Globus pallidus (tissue), 1 donor: ENCODE measurements at places on chromosomes 7 and 10.

DNA sequence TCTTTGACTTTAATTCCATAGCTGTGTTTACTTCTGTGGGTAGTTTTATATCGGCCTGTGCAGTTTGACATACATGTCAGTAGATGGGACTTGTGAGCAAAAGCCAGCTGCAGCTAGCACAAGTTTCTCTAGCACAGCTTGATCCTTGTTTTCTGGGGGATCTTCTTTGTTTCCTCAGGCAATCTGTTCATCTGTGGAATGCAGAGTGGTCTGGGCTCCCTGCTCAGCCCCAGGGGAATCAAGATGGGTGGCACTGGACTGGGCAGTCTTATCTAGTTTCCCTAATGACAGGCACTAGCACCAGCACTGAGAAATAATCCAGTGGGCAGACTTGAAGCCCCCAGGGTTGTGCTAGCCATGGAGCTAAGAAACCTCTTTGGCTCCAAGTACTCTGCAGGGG is 40.8 kb downstream of the CYP2C19 start:
- no peak for DNase-seq

GRCh38 chr7:41219276-41219675 is 483.6 kb downstream of the INHBA start:
- no peak for DNase-seq

GRCh38 chr10:70440296-70441160 is 953 bp downstream of the NODAL start:
- DNase-seq, result no peak

GRCh38 chr10:77594471-77594783 is 43.2 kb downstream of the KCNMA1 start:
- no peak for DNase-seq

- DNase-seq, result no peak
Observed at GRCh38 chr10:11255796-11256444, 238.2 kb downstream of the CELF2 start.

- no peak for DNase-seq
Observed at GRCh38 chr10:97886286-97886685, 36.6 kb downstream of the GOLGA7B start.

DNA sequence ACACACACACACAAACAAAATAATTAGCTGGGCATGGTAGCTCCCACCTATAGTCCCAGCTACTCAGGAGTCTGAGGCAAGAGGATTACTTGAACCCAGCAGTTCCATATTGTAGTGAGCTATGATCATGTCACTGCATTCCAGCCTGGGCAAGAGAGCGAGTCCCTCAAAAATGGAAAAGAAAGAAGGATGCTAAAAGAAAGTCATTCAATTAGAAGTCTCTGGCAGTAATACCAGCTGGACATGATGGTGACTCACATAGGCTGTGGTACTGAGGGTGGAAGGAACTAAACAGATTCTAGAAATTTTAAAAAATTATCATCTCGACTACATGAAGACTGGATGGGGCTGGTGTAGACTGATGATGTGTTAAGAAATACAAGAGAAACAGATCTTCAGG is 385.3 kb downstream of the ETV1 start:
- no peak for DNase-seq

DNA sequence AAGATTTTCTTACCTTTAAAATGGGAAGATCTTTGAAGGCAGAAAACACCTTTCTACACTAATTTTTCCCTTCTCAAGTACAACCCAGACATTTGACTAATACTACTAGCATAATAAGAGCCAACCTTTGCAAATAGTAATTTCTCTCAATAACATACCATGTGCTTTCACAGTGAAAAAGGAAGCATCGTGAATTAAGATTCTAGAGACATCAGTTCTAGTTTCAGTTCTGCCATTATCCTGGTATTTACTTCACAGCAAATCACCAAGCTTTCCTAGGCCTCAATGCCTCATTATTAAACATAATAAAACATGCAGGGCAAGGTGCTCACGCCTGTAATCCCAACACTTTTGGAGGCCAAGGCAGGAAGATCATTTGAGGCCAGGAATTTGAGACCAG is 24.9 kb downstream of the GSAP start:
- DNase-seq, result no peak

GRCh38 chr7:85135977-85136376 is 50.9 kb downstream of the SEMA3D start:
- no peak for DNase-seq

DNA sequence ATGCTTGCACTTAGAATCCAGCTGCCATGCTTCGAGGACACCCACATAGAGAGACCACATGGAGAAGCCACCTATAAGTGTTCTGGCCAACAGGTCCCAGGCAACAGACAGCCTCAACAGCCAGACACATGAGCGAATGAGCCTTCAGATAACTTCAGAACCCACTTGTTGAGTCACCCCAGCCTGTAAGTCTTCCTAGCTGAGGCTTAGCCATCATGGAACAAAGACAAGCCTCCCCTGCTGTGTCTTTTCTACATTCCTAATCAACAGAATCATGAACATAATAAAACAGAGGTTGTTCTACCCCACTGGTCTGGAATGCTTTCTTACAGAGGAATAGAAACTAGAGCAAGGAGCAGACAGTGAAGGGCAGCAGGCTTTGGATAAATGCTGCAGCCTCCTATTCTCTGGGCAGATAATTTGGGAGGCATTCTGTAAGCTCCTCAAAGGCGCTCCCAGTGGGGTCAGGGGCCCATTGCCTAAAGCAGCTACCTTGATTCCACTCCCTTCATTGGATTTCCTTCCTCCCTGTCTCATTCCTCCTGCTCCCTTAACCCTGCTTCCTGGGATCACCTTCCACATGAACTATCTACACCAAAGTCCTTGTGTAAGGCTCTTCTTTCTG is 4.6 kb downstream of the TLL2 start:
- DNase-seq, result no peak

DNA sequence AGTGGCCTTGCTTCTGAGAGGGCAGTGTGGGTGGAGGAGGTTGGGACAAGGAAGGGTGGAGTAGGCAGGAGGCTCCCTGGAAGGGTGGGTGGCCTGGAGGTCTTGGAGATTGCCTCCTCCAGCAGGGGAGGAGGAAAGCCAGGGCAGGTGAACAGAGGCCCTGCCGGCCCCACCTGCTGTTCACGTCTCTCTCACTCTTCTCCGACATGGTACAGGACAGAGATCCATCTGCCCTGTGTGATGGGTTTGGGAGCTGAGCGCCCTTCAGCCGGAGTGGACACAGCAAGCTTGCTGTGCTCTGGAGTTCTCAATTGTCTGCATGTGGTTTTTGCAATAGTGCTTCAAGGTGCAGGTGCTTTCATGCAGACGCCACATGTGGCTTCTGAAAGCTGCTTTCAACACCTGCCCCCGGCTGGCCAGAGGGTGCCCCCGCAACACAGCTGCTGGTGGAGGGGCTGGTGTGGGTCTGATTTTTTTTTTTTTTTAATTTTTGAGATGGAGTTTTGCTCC is 82.8 kb upstream of the GNA12 start:
- DNase-seq, result no peak

DNA sequence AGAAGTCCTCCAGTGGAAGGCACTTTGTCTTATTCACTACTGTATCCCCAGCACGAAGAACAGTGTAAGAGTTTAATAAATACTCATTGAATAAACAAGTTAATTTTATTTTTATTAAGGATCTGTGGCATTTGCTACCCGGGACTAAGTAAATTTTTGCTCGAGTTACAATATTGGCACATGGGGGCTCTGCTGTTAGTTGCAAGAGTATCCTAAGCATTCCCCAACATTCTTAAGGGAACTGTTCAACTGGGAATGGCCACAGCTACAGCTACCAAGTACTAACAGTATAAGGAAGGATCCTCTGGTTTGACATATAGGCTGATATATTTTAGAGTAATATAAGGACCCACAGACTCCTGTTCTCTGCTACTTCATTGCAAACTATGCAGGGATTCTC is 8.7 kb upstream of the LRRTM3 start:
- no peak for DNase-seq

DNA sequence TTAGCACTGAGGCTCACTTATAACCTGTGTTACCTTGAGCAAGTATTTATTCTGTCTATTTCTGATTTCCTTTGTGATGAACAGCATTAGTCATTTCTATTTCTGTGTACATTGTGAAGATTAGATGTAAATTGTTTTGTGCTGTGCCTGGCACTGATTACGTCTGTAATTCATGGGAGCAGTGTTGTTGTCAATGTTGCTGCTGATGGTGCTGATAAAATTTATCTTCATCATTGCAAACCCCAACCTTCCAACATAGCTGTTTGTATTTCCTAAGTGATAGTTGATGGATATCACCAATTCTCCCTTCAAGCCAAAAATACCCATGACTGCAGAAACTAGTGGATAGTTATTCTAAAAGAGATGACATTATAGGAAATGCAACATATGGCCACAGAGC is 400.5 kb upstream of the GRM3 start:
- DNase-seq, result no peak

DNA sequence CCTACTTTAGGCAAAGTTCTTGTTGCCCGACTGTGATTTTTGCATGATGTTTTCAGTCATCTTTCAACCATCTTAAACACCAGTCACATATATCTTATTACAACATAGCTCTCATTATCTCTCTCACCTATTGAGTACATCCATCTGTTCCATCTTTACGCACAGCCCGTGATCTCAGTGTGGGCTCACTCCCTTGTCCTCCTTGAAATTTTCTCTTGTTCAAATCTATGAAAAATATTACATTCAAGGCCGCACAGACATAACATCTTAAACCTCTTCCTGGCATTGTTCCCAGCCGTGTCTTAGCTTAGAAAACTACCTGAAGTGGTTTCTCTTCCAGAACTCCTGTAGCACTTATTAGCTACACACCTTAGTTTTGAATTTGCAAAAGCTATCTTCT is 32.6 kb downstream of the NET1 start:
- DNase-seq, result no peak

GRCh38 chr10:22374489-22375126 is 29.3 kb downstream of the SPAG6 start:
- DNase-seq, result no peak

GRCh38 chr10:77548671-77549070 is 88.9 kb downstream of the KCNMA1 start:
- DNase-seq, result no peak

DNA sequence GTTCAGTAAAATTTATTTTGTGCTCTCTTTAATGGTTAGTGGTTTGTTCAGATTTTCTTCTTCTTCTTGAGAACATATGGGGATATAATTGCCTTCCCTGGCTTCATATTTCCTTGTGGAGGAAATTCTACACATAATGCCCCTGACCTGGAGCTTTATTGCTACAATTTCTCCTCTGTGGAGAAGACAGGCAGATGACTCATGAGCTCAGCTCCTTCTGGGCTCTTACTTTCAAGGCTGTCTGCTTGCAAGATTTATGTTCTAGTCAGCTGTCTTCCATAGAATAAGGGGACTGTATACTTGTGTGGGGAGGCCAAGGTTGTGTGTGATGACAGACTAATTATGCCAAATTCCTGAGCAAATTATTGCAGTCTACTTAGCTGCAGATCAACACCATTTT is 1.6 kb downstream of the LRRD1 start:
- DNase-seq, result no peak

DNA sequence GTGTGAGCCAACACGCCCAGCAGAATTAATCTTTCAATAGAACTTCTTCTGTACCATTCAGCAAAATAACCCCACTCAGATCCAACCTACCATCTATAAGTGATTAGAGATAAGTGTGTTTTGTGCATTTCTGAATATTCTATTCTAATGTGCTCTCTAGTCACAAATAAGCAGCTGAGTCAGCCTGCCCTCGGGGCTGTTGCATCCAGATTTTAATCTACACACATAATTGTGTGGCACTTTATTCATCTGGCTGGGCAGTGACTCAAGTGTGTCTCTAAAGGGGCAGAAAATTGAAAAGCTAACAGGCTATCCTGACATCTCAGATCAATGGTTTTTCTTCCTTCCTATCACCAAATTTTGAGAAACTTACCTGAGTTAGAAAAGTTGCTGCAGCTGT is 60.3 kb downstream of the PRR15 start:
- DNase-seq, result no peak

DNA sequence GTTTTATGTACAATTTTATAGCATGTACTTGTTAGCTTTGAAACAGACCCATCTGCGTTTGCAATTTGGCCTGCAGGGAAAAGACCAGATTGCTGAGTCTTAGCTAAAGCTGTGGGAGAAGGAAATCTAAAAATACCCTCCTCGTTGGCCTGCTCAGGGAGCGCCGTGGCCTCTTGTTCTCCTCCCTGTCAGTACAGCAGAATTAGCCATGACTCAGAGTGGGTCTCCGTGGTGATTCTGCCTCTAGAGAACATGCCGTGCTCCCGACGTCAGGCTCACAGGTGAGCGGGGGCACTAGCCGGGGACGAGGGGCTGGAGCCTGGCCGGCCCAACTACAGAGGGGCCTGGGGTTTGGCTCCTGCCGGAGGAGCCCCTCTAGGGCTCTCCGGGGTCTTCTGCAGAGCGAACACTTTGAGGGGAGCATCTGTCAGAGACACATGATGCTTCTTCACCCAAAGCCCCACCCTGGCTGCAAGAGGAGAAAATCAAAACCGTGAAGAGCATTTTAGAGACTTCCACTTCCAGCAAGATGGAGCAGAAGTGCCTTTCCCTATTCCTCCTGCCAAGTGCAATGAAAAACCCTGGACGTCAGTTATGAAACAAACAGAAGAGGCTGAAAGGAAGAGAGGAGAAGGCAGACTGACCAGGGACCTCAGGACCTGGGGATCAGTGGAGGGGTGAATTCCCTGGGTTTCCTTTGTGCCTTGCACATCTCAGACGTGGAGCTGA is 98.9 kb downstream of the LHPP start:
- peak; percentile 36 for DNase-seq

GRCh38 chr10:4883079-4883739 is 57.2 kb downstream of the AKR1E2 start:
- no peak for DNase-seq

DNA sequence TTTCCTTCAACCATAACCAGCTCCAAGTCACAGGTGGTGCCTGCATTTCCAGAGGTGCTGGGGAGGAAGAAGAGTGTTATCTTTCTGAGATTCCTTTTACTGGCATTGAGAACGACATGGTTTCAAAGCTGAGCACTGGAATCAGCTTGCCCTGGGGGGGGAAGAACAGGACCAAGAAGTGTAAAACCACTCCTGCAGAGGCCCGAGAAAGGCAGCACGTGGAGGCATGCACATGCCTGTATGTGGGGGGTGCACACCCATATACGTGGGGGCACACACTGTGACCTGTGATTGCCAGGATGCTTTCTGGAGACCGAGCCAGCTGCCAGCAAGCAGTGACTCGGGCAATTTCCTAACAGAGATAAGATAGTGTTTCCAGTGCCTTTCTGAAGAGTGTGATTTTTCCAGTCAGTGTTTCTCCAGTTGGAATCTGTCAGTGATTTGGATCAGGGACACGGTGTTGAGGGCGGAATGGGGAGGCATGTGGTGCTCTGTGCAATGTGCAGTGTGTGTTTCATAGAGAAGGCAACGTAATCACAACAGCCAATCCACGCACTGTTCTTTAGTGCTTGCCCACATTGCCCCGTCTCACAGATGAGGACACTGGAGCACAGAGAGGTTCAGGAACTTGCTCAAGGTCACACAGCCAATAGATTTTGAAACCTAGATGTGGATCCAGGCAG is 4.2 kb downstream of the LRRC27 start:
- DNase-seq, result no peak

GRCh38 chr7:2513702-2514101 is 5.9 kb upstream of the LFNG start:
- no peak for DNase-seq

GRCh38 chr10:10872035-10872673 is 145.5 kb upstream of the CELF2 start:
- DNase-seq, result no peak

- no peak for DNase-seq
Observed at GRCh38 chr7:151756076-151756731, 120.7 kb downstream of the PRKAG2 start.
